HS-27A (cell line): ENCODE measurements at places on chromosomes 5 and 9.

GRCh38 chr9:77015327-77016048 lies 4.0 kb upstream of the FOXB2 start:
- DNase-seq, result no peak

DNA sequence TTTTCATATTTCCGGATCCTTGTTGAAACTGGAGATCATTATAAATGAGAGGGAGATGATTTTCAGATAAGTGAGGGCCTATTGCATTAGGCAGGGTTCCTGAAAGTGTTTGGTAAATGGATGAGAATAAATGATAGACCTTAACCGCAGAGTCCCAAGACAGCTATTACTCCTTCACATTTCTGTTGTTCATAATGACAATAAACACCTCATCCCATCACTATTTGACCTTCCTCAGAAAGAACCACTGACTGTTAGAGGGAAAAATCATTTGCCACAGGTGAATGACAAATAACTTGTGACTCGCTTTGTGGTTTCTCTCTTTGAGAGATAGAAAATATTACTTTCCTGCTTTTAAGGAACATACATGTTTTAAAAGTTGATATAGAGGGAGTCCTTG lies 47.3 kb upstream of the TRMT10B start:
- no peak for DNase-seq

DNA sequence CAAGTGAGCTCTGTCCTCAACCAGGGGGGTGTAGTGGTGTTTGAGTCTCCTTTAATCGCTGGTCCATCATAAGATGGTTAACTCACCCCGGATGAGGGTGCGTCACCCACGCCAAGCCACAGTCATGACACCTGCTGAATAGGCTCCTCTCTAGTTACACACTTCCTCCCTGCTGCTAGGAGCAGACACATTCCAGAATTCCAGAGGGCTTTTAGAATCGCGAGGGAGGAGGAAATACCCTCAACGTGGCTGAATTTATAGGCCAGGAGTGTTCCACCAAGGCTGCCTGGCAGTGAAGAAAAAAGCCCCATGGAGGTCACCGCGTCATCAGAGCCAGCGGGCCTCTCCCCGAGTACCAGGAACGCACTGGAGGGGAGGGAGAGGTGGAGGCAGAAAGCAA lies 5.1 kb downstream of the GLRX start:
- no peak for DNase-seq

- no peak for DNase-seq
These were observed 120.6 kb downstream of the FOCAD start for GRCh38 chr9:20804489-20805250.

- DNase-seq, result no peak
These were observed 40.3 kb downstream of the JAK2 start for GRCh38 chr9:5025416-5025815.

DNA sequence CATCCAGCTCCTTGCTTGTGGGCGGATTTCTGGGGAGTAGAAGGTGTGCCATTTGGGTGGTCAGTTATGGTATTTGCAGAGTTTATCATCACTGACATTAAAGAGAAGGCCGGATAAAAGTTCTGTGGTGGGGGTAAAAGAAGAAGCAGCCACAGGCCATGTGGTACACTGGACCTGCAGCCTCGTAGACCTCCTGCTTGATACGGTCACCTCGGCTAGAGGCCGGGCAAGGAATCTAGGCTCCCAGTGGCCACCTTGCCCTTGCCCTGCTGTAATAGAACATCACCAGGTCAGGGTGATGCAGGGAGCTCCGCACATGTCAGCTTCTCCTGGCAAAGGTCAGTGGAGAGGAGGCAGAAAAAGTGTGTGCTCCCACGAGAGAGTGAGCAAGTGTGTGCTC lies 376.1 kb upstream of the IRX4 start:
- no peak for DNase-seq

- no peak for DNase-seq
These were observed 671.4 kb downstream of the NR2F1-AS1 start for GRCh38 chr5:92909602-92909962.
